ENCODE measurements at places on chromosomes 12 and 14.
A peak's percentile ranks its signal among the peaks of the same experiment; 100 is the strongest.

- no peak for DNase-seq
Observed at GRCh38 chr14:99475179-99475578, 5.5 kb downstream of the SETD3 start.

GRCh38 chr12:116140529-116140928 is 137.0 kb downstream of the MED13L start:
- no peak for DNase-seq

- DNase-seq = no peak
Observed at GRCh38 chr14:91332986-91333649, 84.5 kb downstream of the CCDC88C start.

GRCh38 chr14:23984891-23985602 is 3.7 kb upstream of the DHRS4L2 start:
- no peak for DNase-seq

DNA sequence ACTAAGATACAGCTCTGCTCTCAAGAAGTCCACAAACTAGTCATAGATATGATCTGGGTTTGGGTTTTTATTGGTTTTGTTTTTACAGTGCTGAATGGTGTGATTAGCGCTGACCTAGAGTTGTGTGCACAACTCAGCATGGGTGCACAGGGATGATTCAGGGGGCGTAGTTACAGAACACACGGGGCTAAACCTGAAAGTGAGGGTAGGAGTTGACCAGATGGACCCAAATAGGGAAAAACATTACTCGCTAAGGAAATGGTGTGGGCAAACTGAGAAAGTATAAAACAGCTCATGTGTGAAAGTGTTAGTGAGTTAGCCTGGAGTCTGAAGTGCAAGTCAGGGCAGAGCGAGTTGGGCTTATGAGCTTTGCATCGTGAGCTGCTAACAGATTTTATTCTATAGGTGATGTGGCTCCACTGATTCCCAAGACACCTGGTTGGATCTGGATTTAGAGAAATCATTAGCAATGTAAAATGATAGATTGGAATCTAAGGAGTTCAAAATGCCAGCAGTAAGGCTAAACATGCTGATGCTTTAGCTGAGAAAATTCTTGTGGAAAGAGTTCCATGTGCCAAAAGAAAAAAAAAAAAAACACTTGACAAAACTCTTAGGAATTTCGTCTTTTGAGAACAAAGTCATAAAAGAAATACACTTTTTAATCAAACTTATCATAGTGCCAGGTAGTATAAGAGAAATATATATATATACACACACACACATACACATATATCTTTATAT is 134.9 kb downstream of the SLC5A8 start:
- DNase-seq = no peak

- no peak for DNase-seq
Observed at GRCh38 chr12:88420457-88420856, 159.8 kb downstream of the KITLG start.

- DNase-seq = no peak
Observed at GRCh38 chr12:131220331-131220685, 266.6 kb downstream of the ADGRD1 start.

DNA sequence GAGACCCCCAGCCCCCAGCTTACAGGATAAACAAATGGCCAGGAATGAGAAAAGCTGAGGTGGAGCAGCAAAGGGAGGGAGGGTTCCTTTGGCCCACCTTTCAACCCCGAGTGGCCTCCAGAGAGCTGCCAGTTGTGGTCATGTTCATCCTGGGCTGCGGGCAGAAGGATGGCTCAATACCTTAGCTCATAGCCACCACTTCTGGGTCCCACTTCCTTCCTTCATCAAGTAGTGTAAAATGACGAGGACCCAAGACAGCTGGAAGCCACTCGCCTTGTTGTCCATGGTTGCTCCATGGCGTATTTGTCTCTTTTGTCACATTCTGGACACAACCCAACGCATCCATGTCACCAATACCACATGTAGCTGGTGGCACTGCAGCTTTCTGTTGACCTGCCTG is 24.2 kb downstream of the CRACR2A start:
- no peak for DNase-seq

- DNase-seq = no peak
Observed at GRCh38 chr14:51481643-51482042, 170.1 kb upstream of the FRMD6 start.

DNA sequence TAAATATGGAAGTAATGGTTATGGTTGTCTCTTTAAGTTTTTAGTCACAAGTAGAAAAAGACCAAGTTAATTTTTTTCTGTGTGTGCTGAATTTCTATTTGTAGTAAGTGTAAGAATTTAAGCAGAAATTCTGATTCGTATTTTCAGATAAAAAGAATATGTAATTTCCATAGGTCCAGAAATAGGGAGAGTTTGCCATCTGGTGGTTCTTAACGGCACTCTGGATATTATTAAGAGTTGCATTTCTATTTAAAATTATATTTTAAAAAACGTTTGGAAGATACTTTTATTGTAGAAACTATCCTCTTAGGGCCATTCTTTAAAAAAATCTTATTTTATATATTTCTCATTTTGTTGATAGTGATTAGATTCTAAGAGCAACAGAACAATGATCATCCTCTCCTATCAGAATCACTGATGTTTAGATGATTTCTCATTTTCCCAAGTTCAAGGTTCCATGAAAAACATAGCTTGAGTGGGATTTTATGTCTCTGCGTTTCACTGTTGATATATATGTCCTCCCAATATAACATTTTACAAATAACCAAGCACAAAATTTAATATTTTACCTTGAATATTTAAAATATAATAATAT is 88.3 kb downstream of the LRRK2 start:
- DNase-seq = no peak

DNA sequence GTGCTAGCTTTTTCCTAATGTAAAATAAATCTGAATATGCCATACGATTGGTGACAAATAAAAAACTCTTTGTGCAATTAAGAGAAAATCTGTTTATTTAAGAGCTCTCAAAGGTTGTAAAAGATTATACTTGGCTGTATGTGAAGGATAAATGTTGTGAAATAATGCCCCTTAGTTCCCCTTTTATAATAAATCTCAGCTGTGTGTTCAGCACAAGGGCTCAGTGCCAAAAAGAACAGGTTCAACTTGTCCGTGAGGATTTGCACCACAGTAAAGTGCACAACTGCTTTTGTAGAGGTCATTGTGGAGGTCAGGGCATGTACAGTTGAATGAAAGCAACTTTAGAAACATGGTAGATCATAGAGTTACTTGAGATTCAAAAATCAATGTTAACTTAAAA is 118.6 kb downstream of the TRMT5 start:
- no peak for DNase-seq

- no peak for DNase-seq
Observed at GRCh38 chr12:19191089-19191488, 61.6 kb downstream of the PLEKHA5 start.

GRCh38 chr12:97283297-97283696 is 179.3 kb upstream of the RMST start:
- DNase-seq = no peak

DNA sequence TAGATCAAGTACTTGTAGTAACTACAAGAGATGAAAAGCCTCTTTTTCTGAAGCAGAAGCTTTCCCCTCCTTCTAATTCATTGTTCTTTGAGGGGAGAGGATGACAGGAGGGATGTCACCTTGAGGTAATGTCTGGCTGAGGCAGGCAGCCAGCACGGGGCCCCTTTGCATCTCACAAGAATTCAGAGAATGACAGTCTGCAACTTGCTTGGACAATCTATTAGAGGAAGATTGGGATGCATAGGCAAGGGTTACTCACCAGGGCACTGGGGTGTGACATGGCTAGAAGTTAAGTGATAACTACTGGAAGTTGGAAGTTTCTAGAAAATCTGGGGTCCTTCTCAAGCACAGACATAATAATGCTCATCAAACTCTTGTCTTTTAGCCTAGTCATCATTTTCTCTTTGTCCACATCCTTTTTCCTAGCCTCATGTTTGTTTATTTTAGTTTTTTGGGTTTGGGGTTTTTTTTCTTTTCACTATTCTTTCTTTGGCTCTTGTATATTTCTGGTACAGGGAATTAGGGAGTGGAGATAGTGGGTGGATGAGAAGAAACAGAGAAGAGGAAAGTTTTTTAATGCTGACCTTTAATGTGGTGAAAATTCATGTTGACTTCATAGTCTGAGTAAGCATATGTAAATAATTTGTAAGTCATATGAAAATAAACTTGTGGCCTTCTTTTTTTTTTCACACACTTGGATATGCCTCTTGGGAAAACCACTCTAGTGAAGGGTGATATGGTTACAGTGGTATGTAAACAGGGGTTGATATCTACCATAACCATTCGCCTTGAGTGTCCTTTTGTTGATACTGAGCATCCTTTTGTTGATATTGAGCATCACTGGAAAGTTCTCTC is 55.1 kb downstream of the TTLL5 start:
- no peak for DNase-seq

GRCh38 chr12:126191949-126192348 is 1126.7 kb downstream of the AACS start:
- DNase-seq = no peak

GRCh38 chr14:32635061-32635719 is 303.5 kb upstream of the NPAS3 start:
- no peak for DNase-seq

GRCh38 chr12:132315507-132315906 is 13.9 kb downstream of the GALNT9 start:
- DNase-seq = no peak

DNA sequence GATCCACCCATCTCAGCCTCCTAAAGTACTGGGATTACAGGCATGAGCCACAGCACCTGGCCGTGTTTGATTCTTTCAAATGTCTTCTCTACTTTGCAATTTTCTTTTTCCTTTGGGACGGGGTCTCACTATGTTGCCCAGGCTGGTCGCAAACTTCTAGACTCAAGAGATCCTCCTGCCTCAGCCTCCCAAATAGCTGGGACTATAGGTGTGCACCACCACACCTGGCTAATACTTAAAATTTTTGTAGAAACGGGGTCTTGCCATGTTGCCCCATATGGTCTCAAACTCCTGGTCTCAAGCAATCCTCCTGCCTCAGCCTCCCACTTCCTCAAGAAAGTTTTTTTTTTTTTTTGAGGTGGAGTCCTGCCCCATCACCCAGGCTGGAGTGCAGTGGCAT is 1.7 kb downstream of the GATC start:
- no peak for DNase-seq

DNA sequence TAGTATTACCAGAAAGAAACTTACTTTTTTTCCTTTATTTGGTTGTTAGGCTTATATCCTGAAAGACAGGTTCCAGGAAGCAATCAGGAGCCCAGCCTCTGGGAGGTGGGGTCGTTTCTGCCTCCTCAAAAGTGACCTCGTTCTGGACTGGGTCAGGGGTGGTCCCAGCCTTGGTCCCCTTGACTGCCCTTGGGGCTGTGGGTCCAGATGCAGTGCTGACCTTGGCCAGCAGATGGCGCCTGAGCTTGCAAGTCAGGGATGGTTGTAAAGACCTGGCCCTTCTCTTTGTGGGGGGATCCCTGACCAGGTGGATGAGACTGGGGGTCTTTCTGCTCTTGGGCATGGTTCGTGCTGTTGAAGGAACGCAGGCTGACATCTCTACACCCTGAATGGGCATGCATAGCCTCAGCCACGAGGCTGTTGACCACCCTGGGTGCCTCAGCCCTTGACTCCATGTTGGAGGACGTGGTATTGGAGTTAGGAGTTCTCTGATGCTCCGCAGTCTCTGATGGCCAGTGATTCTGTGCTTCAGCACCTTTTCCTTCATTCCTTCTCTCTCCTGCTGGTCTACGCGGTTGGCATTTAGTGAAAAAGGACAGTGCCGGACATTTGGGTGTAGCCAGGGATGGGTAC is 62.4 kb downstream of the ADCK1 start:
- peak; percentile 34 for DNase-seq

- no peak for DNase-seq
Observed at GRCh38 chr12:43113616-43114015, 438.4 kb downstream of the ADAMTS20 start.

DNA sequence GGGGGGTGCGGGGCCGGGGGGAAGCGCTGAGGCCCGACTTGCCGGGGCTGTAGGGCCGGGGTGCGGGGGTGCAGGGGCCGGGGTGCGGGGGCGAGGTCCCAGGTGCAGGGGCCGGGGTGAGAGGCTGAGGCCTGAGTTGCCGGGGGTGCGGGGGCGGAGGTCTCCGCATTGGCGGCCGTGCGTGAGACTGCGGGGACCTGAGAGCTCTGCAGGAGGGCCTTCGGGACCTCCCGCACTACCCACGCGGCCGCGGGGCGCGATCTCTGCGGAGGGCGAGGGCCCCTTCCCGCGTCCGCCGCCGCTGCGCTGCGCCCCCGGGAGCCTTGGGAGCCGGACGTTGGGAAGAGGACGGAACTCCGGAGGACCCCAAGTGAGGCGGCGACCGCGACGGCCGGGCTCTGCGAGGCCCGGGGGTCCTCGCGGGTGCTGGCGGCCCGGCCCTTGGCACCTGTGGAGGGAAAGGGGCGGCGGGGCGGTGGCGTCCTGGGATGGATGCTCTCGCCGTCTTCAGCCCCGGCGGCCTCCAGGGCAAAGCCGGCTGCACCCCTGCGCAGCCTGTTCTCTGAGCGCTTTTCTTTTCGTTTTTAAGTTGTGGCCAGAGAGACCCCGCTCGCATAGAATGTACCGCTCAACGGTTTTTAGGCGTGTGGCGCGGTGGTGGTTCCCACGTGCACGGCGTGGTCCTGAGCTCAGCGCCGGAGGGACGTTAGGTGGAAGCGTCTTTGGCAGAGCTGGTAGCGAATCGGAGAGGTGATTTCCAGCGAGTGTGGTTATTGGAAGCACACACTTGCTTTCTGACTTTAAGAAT is 1.3 kb downstream of the PIWIL1 start:
- DNase-seq = no peak

GRCh38 chr12:52557476-52557875 is 4.5 kb upstream of the KRT71 start:
- no peak for DNase-seq

DNA sequence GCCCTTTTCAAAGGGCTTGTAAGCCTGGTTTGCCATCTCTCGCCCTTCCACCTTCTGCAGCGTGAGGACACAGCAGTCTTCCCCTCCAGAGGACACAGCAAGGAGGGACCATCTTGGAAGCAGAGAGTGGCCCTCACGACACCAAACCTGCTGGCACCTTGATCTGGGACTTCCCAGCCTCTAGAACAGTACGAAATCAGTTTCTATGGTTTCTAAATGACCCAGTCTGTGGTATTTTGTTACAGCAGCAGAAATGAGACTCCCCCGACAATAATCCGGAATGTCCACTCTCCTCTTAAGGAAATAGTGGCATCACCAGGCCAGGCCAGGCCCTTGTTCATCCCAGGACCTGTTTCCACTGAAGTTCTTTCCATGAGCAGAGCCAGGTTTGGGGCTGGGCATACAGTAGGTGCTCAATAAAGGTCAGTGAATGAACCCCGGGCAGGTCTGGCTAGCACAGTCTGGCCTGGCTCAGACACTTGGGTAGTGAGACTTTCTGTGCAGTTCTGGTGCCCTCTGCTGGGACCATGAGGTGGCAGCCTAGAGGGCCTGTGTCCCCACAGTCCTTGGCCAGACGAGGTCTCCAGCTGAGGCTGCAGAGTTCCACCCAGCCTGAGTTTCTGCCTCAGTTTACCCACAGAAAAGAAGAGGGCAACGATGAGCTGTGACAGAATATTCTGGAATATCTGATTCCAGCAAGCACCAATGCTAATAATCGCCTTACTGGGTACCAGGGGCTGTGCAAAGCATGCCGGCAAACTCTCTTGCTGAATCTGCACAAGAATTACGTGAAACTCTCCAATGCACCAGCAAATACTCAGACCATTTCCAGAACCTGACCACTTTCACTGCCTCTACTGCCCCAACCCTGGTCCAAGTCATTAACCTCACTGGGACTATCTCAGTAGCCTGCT is 14.0 kb downstream of the ABCB9 start:
- DNase-seq = peak; percentile 47
